ENCODE measurements at places on chromosomes 4 and X.

DNA sequence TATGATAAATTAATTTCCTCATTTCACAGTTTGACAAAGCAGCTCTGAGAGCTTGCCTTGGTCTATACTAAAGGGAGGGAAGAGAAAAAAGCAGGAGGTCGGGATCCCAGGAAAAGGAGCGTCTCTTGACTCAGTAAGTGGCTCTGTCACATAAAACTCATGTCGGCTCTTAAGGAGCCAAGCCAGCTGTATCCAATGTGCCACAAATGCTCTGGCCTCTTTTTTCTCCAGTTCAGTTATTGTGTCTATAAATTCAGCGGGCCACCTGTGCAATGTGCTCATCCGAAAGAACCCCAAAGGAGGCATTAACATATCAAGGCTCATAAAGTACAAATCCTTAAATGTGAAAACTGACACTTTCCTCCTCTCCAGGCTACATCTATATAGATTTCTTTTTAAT is 337.7 kb upstream of the FAM241A start:
- no peak overlapping the region for H3K27ac ChIP-seq
- DNase-seq: no peak
- H3K4me1 ChIP-seq: no peaks in the 10 kb centered on the region

DNA sequence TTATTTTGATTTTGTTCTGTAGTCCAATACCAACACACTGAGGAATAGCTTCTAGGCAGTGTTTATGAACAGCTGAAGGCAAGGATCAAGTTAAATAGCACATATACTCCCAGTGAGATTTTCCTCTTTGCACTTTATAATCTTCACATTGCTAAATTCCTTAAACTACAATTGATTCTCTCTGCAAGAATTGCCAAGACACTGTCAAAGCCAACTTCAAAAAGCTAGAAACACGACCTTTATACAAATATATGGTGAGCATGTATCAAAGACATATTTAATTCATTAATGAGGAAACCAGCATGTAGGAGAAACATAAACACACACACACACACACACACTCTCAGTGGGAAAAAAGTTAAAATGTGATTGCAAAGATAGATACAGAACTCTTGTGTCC is 86.4 kb upstream of the FAM9C start:
- no peaks in the 10 kb centered on the region for H3K27me3 ChIP-seq
- H3K36me3 ChIP-seq: no peaks in the 10 kb centered on the region
- no peak for DNase-seq
- no peaks in the 10 kb centered on the region for H3K4me1 ChIP-seq
- no peak overlapping the region for H3K4me3 ChIP-seq
- no peak overlapping the region for H3K27ac ChIP-seq

GRCh38 chrX:71365356-71365874 is 742 bp upstream of the TAF1 start:
- no peak for DNase-seq
- H3K4me3 ChIP-seq: peak overlapping the region; percentile 63
- H3K27ac ChIP-seq: peak overlapping the region; percentile 74
- H3K27me3 ChIP-seq: no peaks in the 10 kb centered on the region
- no peaks in the 10 kb centered on the region for H3K36me3 ChIP-seq

- H3K27ac ChIP-seq: peak overlapping the region; percentile 57
- H3K27me3 ChIP-seq: no peaks in the 10 kb centered on the region
- no peaks in the 10 kb centered on the region for H3K36me3 ChIP-seq
- H3K4me3 ChIP-seq: no peak overlapping the region
- DNase-seq: no peak
- peaks cover 19% of the 10 kb centered on the region for H3K4me1 ChIP-seq
Measured at GRCh38 chr4:52853351-52853750, 8.8 kb upstream of the RASL11B start.

DNA sequence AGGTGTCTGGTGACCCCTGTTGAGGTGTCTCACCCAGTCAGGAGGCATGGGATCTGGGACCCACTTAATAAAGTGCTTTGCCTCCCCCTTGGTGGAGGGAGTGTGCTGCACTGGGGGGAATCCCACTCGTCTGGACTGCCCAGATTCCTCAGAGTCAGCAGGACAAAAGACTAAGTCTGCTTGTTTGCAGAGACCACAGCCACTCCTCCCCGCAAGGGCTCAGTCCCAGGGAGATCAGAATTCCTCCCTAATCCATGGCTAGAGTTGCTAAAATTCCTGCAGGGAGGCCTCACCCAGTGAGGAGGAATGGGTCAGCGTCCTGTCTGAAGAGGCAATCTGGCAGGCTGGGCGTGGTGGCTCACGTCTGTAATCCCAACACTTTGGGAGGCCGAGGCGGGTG is 442.2 kb downstream of the PABPC4L start:
- no peaks in the 10 kb centered on the region for H3K27me3 ChIP-seq
- no peaks in the 10 kb centered on the region for H3K4me1 ChIP-seq
- H3K27ac ChIP-seq: no peak overlapping the region
- H3K4me3 ChIP-seq: no peak overlapping the region
- no peaks in the 10 kb centered on the region for H3K36me3 ChIP-seq
